Ecto neural progenitor cell (in vitro differentiated cells): ENCODE measurements at places on chromosomes 5 and 9.

DNA sequence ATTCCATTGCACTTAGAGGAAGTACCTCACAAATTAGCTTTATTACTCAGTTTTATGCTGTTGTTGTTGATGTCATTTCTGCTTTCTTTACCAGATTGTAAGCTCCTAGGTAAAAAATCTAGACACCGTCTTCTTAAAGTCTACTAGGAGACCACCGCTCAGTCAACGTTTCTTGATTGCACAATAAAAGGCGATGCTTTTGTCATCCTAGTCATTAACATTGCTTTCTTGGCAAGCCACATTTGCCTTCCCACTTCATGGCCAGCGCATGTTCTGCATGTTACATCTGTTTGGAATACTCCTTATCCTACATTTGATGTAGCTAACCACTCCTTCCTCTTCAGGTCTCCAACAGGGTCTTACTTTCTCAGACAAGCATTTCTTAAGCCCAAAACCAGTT lies 464.0 kb upstream of the TUSC1 start:
- DNase-seq = no peak

GRCh38 chr5:147037515-147038205 lies 159.1 kb upstream of the PPP2R2B start:
- no peak for DNase-seq

- DNase-seq = no peak
Measured at GRCh38 chr5:10396552-10396951, 43.1 kb downstream of the MARCHF6 start.

DNA sequence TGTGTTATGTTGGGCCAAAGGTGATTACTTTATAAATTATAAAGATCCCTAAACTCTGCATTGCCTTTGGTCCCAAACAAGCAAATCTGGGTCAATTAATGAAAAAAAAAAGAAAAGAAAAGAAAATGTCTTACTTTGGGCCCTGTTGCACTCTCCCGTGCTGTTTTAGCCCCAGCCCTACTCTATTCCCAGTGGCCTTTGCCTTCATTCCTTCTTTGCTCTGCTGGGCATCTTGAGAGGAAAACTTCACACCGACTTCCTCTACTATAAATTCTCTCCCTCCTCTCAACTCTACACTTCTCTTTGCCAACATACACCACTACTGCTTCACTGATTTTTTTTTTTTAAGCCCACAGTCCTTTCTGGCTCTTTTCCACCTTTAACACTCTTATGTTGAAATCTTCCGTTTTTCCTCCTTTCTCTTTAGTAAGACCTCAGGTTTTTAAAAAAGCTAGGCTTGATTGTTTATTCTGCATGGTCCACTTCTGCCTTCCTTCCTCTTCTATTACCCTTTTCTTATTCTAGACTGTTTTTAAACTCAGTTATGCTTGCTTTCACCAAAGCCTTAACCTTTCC lies 4.5 kb upstream of the MSMP start:
- no peak for DNase-seq

DNA sequence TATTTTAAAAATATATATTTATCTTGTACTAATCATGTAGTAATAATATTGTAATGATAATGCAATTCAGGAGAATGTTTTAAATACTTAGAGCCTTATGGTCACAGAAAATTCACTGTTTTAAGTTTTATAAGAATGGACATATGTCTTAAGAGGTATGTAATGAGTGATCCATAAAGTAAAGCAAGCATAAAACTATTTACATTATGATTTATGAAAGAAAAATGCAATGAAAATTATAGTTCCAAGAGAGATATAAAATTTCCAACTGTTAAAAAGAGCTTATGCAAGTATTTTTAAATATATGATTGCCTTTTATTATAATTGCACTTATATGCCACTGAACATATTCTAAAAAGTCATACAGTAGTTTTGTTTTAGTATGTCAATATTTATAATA lies 157.5 kb upstream of the TARS1 start:
- DNase-seq = no peak

GRCh38 chr9:131237931-131238401 lies 38.3 kb downstream of the FAM78A start:
- DNase-seq = peak; percentile 67

DNA sequence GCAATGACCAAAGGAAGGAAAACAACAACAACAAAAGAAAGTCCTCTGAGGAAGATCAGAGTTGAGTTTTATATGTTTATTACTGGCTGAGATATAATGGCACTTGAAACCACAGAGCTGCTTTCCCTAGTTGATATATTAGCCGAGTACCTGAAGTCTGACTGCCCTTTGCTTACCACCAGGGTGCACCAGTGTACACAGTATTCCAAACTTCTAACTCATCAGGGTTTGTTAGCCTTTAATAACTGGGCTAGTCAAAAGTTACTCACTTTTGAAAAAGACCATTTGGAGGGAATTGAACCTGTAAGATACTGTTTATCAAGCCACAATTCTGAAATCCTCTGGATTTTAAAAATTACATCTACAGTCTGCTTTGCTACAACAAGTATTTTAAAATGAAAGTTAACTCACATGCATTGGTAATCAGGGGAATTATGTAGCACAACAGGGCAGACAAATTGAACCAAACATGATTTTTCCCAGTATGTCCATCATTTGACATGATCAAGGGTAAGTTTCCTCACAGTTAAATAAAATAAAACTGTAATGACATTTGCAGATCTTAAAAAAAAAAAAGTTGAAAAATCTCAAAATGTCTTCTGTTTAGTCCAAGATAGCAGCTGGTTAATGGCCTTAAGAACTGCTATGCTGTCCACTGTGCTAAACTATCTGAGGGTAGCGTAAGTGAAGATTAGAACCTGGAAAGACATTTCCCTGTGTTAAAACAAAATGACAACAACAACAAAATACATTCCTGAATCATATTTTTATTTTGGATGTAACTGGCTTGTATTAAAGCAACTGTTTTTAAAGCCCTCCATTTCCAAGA lies 57.3 kb upstream of the C6 start:
- no peak for DNase-seq

GRCh38 chr5:5126444-5126843 lies 13.7 kb upstream of the ADAMTS16 start:
- no peak for DNase-seq

DNA sequence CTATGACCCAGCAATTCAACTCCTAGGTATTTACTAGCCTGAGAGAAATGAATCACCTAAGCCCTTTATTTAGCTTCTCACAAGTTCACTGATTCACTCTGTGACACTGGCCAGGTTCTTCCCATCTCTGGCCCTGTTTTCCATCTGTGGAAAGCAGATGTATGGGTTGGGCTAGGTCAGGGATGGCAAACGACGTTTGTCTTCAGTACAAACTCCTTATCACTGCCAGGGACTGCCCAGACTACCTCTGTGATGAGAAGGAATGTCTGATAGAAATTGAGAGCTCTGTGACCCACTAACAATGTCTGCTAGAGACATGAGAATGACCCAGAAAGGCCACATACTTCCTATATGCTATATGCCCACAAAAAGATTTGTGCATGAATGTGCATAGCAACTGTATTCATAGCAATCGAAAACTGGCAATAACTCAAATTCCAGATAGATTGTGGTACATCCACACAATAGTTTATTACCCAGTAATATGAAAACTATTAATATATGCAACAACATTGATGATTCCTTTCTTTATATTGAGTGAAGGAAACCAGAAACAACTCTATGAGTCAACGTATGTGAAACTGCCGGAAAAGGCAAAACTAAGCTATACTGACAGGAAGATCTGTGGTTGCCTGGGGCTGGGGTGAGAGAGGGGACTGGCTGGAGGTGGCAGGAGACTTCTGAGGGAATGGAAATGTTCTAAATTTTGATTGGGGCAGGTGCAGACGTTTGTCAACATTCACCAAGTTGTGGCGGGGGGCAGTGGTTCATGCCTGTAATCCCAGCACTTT lies 32.0 kb upstream of the ADAM19 start:
- DNase-seq = no peak

GRCh38 chr9:4850603-4851310 lies 58.0 kb downstream of the RCL1 start:
- DNase-seq = no peak

- DNase-seq = no peak
Measured at GRCh38 chr5:9661316-9662015, 31.3 kb upstream of the TAS2R1 start.

DNA sequence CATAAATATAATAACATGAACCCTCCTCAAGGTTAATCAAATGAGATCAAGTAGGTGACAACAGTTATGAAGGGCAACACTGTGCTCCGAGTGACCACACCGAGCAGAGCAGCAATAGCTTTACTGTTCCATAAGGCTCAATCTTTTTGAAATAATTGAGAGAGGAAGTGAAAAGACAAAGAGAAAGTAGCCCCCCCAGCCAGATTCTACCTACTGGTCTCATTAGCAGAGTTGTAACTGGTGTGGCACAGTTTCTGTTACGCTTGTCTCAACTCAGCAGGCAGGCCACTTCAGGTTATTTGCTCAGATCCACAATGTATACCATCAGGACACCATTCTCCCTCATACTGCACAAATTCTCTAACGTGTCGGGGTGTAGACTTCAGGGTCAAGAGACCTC lies 14.0 kb downstream of the PRUNE2 start:
- no peak for DNase-seq

DNA sequence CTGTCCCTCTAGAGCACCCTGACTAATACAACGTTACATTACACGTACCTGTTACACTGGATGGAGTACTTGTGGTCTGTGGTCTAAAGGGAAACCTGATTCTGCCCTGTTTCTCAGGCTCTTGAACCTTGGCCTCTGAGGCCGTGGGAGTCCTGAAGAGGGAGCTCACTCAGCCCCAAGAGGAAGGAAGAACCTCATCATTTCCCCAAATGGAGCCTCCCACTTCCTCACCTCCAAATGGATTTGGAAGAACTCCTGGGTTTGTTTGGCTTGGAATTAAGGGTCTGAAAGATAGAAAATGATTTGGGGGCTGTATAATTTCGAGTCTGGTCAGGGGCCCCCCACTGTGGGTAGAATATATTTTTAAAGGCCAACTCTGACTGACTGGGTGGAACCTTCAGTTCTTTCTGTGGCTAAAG lies 200.2 kb downstream of the SEMA6A start:
- DNase-seq = no peak

GRCh38 chr5:37786862-37787519 lies 52.9 kb downstream of the GDNF start:
- DNase-seq = no peak

- no peak for DNase-seq
Measured at GRCh38 chr5:171313481-171314206, 4.6 kb downstream of the TLX3 start.

GRCh38 chr5:60883229-60883628 lies 39.2 kb upstream of the ELOVL7 start:
- DNase-seq = no peak

- no peak for DNase-seq
Measured at GRCh38 chr9:137333016-137333671, 31.1 kb upstream of the NRARP start.

- no peak for DNase-seq
Measured at GRCh38 chr5:14251733-14252132, 108.6 kb downstream of the TRIO start.

GRCh38 chr5:150779397-150780186 lies 1.0 kb downstream of the SMIM3 start:
- no peak for DNase-seq

DNA sequence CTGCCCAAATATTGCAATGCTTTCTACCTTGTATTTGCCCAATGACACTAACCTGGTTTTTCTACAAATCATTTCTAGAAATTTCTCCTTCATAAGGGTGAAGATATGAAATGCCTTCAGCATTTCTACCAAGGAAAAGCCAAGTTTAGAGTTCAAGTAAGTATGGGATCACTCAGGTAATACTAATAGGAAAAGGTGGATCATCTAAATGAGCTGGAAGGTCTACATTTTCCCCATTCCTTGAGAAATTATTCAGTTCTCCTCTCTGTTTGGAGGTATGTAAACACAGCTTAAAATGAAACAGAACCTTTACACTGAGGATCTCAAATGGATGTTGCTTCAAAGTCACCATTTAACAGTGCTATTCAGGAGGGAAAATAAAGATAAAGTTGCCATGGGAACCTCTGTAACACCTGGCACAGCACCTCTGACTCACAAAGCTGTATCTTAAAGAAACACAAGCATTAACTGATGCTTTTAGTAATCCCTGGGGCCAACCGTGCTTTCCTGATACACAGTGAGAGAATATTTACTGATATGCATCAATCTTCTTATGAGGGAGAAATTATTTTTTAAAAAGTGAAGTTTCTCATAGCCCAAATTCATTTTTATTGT lies 161.3 kb downstream of the DRD1 start:
- no peak for DNase-seq

DNA sequence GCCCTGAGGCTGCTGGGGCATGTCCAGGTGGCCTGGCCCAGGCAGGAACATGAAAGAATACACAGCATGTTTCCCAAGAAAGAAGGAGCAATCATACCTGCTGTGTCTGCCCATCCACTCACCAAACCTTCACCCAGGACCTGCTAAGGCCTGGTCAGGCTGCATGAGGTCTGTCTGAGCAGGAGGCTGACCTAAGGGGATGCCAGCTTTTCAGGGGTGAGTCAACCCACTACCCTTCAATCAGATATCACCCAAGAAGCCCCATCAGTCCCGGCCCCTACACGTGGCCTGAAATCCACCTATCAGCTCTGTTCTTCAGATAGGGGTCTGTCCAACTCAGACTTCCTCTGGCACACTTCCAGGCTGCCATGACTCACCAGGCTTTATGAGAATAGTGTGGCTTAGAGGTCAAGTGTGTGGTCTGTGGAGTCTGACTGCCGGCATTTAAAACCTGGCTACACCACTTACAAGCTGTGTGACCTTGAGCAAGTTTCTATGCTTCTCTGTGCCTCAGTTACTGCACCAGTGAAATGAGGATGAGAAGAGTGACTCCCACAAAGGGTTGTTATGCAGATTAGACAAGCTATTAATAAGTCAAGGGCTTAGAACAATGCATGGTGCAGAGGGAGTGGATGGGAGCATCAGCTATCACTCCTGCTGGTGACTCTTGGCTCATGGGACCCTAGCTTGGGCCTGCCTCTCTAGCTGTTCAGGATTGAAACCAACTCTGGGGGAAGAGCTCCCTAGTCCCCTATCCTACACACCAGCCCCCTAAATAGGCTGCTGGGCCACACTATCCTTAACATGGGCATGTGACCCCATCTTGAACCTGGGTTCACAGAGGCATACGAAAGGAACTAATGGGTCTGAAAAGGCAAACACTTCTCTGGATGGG lies 130.3 kb downstream of the PAX5 start:
- DNase-seq = peak; percentile 26

- no peak for DNase-seq
Measured at GRCh38 chr9:119177196-119177595, 192.0 kb downstream of the BRINP1 start.

GRCh38 chr9:137232101-137232500 lies 1.4 kb downstream of the SLC34A3 start:
- DNase-seq = no peak

- no peak for DNase-seq
Measured at GRCh38 chr9:36005891-36006290, 30.8 kb upstream of the RECK start.

GRCh38 chr5:96256795-96257470 lies 176.1 kb downstream of the PCSK1 start:
- DNase-seq = no peak

DNA sequence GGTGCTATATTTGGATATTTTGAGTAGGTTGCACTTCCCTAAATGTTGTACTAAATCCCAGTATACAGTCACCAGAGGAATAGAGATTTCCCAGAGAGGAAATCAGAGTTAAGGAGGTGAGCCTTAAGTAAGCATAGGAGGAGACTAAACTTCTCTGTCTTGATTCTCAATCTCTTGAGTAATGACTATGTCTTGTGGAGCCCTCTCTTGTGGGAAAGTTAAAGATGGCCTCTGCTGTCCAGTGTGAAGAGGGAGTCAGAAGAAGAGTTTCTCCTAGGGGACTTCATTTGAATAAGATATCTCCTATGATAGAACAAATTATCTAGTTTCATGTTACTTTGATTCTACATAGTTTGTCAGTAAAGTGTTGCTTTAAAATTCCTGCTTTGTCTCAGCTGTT lies 502.5 kb downstream of the PDE4D start:
- no peak for DNase-seq
